ENCODE measurements at places on chromosomes 13 and 19. TPM values are rescaled to one million over a fixed set of nuclear protein-coding genes. Genes with fewer than 3 reads are reported as not detected.
A peak's percentile ranks its signal among the peaks of the same experiment; 100 is the strongest.

FBXO27 gene
- total RNA-seq, result 2.3 TPM

DNA sequence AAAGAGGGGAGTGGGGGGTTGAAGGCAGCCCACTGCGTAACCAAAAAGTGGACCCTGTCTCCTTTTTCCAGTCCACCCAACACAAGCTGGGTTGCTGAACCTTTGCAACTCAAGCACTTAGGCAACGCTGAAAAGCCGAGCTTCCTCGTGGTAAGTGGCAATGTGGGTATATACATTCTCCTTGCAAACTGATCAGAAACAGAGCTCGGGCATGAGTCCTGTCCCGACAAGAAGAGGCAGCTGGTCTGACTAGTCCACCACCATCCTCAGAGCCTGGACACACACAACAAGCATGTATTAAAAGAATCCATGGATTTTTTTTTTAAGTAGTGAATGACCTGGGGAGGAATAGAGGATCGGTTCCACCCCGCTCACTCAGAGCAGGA, 240.6 kb upstream of the ZNF507 start:
- no peaks in the 10 kb centered on the region for H3K36me3 ChIP-seq
- DNase-seq, result no peak
- H3K27me3 ChIP-seq, result peaks cover 12% of the 10 kb centered on the region
- H3K4me1 ChIP-seq, result no peaks in the 10 kb centered on the region
- H3K27ac ChIP-seq, result no peak overlapping the region
- H3K4me3 ChIP-seq, result no peak overlapping the region

- DNase-seq, result peak; percentile 52
- no peaks in the 10 kb centered on the region for H3K27me3 ChIP-seq
Measured at GRCh38 chr19:54209811-54210494, 9.3 kb downstream of the RPS9 start.

- H3K27me3 ChIP-seq, result no peaks in the 10 kb centered on the region
- H3K4me3 ChIP-seq, result peak overlapping the region; percentile 57
- peaks cover 12% of the 10 kb centered on the region for H3K4me1 ChIP-seq
- peaks cover 11% of the 10 kb centered on the region for H3K36me3 ChIP-seq
Measured at GRCh38 chr19:12034198-12034597, 1.3 kb downstream of the ZNF433 start.

GRCh38 chr13:92825938-92826596, 400.5 kb upstream of the GPC6 start:
- no peaks in the 10 kb centered on the region for H3K36me3 ChIP-seq
- H3K4me3 ChIP-seq, result no peak overlapping the region
- no peak overlapping the region for H3K27ac ChIP-seq

GRCh38 chr19:5479958-5480357, 24.7 kb downstream of the ZNRF4 start:
- no peaks in the 10 kb centered on the region for H3K4me1 ChIP-seq
- H3K4me3 ChIP-seq, result no peak overlapping the region
- no peak for DNase-seq
- peaks cover 29% of the 10 kb centered on the region for H3K27me3 ChIP-seq
- no peak overlapping the region for H3K27ac ChIP-seq

DNA sequence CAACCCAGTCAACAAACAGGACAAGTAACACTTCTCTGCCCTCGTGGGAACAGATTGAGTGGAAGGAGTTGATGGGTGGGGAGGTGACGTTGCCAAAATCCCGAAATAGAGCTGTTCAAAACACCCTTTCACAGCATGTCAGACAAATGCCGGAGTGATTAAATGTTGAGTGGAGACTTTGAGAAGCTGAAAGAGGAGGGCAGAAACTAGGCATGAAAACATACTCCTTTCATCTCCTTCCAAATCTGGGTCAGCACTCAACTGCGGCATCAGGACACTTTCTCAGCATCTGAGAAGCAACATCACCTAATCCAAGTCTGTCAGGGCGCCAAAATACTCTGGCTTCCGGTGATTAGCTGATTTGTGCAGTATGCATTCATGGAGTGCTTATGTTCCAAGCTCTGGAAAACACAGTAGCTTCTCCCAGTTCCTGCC, 51.5 kb upstream of the MRI1 start:
- no peaks in the 10 kb centered on the region for H3K36me3 ChIP-seq
- DNase-seq, result no peak
- H3K4me3 ChIP-seq, result no peak overlapping the region

- peak overlapping the region; percentile 18 for H3K4me3 ChIP-seq
- DNase-seq, result no peak
Measured at GRCh38 chr19:5133986-5134595, 165.2 kb downstream of the KDM4B start.

DNA sequence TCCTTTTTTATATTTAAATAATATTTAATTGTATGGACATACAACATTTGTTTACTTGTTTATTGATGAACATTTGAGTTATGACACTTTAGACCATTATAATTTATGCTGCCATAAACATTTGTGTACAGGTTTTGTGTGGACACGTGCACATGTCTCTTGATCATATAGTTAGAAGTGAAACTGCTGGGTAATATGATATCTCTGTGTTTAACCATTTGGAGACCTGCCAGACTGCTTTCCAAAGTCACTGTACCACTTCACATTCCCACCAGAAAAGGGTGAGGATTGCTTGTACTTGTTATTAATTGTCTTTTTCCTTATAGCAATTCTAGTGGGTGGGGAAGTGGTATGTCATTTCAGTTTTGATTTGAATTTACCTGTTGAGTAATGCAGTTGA, 145.6 kb upstream of the KLHL1 start:
- no peaks in the 10 kb centered on the region for H3K4me1 ChIP-seq
- H3K4me3 ChIP-seq, result no peak overlapping the region
- no peak overlapping the region for H3K27ac ChIP-seq
- DNase-seq, result no peak
- no peaks in the 10 kb centered on the region for H3K27me3 ChIP-seq

GRCh38 chr13:79496188-79496587, 15.2 kb downstream of the NDFIP2 start:
- no peaks in the 10 kb centered on the region for H3K27me3 ChIP-seq
- peaks cover 82% of the 10 kb centered on the region for H3K4me1 ChIP-seq
- no peak overlapping the region for H3K27ac ChIP-seq
- no peak overlapping the region for H3K4me3 ChIP-seq
- peaks cover 24% of the 10 kb centered on the region for H3K36me3 ChIP-seq

GRCh38 chr19:49818649-49819370, 721 bp downstream of the MED25 start:
- peaks cover 6% of the 10 kb centered on the region for H3K36me3 ChIP-seq
- H3K4me3 ChIP-seq, result peak overlapping the region; percentile 90
- no peaks in the 10 kb centered on the region for H3K27me3 ChIP-seq
- peaks cover 18% of the 10 kb centered on the region for H3K4me1 ChIP-seq
- peak overlapping the region; percentile 99 for H3K27ac ChIP-seq

DNA sequence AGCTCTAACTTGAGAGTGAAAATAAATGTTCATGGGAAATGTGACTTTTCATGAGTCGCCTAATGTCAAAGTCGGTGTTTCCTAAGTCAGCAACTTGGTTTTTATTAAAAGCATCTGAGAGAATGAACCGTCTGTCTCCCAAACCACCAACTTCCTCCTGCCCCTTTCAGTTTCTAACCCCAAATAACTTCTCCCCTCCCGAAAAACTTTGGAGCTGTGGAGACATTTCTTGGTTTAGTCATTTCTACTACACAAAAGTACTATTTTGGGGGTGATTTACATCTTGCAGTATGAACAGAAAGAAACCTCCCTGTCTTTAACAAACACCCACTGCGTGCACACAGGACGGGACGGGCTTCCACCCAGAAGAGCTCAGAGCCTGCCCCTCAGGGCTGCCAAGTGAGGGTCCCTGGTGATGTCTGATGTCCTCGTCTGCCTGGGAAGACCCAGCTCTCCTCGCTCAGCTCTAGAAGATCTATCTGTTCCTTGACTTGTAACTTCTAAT, 65.0 kb downstream of the RASA3 start:
- H3K4me1 ChIP-seq, result peaks cover 61% of the 10 kb centered on the region
- H3K27ac ChIP-seq, result peak overlapping the region; percentile 94
- peak; percentile 65 for DNase-seq
- H3K36me3 ChIP-seq, result peaks cover 14% of the 10 kb centered on the region
- H3K27me3 ChIP-seq, result no peaks in the 10 kb centered on the region
- peak overlapping the region; percentile 64 for H3K4me3 ChIP-seq

DNA sequence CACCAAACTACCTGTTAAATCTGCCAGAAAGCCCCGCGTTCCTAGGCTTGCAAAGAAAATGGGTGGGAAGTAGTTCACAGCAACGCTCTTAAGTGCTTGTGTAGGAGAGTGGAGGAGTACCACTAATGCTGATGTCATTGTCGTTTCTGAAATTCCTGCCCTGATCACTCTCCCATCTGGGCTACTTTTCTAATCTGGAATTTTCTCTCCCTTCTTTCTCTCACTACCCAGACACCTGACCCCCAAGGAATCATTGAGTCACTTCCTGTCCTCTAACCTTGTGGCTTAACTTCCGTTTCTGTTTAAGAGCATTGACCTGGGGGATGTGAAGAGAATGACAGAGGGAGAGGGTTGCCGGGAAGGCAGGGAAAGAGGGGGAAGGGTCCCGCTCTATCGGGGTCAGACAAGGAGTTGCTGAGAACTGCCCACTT, 98.7 kb downstream of the STARD13 start:
- H3K27me3 ChIP-seq, result peaks cover 11% of the 10 kb centered on the region
- H3K36me3 ChIP-seq, result no peaks in the 10 kb centered on the region
- H3K4me3 ChIP-seq, result no peak overlapping the region
- peak overlapping the region; percentile 36 for H3K27ac ChIP-seq

Data from activated CD8-positive, alpha-beta T cell treated with anti-CD3 and anti-CD28 coated beads for 36 hours (primary cell).